ENCODE measurements at places on chromosomes 7 and 10.
A peak's percentile ranks its signal among the peaks of the same experiment; 100 is the strongest.

GRCh38 chr10:51700228-51700817, 928 bp upstream of the CSTF2T start:
- DNase-seq, result peak; percentile 19

DNA sequence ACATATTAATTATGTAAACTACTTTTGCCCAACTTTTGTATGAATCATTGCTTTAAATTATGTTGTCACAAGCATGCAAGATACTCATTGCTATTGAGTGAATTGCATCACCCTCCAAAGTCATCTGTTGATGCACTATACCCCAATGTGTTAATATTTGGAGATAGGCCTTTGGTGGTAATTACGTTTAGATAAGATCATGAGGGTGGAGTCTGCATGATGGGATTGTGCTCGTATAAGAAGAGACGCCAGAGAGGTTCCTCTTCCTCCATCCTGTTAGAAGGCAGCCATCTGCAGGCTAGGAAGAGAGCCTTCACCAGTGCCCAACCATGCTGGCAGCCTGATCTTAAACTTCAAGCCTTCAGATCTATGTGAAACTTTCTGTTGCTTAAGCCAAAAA, 95.3 kb upstream of the MAGI2 start:
- DNase-seq, result no peak

- no peak for DNase-seq
Observed at GRCh38 chr10:126264102-126265018, 123.9 kb downstream of the ADAM12 start.

- DNase-seq, result no peak
Observed at GRCh38 chr7:47097431-47097830, 484.5 kb downstream of the TNS3 start.

DNA sequence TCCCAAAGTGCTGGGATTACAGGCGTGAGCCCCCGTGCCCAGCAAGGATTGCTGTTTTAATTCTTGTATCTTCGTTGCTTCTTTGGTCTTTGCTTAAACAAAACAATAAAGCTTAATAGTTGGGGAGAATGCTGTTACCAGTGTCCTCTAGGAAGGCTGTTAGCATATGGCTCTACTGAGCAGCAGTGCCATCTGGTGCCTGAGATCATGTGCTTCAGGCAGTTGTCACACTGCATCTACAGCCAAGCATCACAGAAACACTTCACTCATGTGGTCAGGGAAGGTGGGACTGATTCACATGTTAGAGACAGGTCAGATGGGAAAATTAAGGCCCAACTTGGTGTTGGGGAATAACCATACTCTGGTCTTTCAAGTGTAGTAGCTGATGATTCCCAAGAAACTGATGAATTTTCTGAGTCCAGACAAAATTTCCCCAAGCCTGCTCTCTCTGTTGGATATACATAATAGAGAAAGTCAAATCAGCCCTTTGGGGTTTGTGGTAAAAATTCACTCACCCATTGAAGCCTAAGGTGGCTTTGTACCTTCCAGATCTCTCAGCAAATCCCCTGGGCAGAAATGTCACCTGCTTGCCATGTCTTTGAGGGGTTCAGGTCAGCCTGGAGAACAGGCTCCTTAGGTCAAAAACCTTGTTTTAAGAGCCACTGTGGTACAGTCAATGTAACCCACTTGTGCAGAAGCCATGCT, 28.4 kb downstream of the UBE2D4 start:
- DNase-seq, result peak; percentile 64

DNA sequence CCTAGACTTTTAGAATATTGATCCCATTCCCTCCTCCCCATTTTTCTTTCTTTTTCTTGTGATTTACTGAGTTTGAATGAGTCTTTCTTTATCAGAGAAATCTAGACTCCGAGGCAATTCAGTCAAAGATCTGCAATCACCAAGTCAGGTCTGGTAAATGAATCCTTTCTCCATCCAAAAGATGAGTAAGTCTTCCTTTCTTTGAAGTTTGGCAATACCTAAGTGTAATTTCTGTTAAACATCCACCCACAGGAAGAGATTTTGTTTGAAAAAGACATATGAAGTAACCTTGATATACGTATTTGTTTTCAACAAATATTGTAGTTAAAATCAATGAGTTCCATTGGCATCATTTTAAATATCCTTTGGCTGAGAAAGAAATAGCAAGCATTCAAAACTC, 58.3 kb downstream of the SLC39A12 start:
- no peak for DNase-seq

DNA sequence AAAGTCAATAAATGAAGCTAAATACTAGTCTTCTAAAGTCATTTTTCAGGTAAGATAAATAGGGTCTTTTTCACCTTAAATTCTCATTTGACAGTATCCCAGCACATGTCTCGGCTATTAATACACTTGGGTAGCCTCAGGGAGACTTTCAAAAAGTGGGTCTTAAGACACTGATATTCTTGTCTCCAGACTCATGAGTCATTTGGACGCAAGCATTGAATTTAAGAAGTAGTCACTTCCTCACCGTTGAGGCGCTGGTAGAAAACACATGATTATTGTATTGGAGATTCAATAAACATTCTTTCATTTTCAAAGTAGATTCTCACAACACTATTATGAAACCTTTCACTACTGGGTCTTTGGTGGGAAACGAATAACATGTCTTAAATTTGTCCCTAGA, 108.9 kb upstream of the SP8 start:
- no peak for DNase-seq

DNA sequence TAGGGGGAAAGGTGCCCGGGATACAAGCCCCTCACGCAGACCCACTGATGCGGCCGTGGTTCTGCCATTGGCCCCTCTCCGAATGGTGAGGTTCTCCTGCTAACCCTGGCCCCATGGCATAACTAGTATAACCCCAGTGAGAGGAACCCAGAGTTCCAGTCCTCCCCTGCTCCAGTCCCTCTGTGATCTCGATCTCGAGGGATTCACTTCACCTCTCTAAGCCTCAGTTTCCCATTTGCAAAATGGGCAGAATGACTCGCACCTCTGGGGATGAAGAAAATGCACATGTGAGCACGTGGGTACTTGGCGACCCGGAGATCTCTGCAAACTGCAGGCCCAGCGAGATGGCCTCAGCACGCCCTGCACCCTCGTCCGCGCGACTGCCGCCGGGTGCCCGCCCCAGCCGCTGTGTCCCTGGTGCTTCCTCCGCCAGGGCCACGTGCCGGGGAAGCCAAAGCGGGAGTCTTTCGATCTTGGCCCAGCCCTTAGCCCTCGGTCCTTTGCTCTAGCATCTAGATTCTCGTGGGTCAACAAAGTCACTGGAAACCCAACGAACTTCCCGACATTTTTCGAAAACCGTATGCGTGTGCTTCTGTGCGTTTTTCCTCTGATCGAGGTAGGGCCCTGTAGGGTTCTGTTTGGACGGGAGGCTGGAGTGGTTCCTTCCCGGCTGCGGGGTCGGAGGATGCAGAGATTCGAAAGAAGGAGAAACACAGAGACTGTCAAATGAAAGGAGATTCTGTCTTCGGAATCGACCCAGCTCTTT, 169.8 kb downstream of the UBE2H start:
- peak; percentile 44 for DNase-seq

DNA sequence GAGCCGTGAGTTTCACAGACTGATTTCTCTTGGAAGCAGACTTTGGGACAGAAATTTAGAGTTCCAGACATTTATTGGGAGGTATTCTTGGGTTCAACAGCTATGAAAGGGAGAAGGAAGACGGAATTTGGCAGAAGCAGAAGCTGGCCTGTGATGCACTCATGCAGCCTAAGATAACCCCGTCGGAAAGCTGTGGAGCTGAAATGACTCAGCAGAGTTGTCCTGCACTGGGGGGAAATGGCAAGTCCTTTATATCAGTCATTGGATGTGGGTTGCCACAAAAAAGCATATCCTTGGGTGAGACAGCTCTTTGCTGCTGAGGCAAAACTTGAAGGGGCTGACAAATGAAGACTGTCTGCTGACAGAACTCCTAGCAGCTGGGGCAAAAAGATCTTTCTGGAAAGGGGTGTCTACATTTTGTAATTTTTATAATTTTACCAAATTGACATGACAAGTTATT, 11.5 kb upstream of the MICU1 start:
- no peak for DNase-seq

DNA sequence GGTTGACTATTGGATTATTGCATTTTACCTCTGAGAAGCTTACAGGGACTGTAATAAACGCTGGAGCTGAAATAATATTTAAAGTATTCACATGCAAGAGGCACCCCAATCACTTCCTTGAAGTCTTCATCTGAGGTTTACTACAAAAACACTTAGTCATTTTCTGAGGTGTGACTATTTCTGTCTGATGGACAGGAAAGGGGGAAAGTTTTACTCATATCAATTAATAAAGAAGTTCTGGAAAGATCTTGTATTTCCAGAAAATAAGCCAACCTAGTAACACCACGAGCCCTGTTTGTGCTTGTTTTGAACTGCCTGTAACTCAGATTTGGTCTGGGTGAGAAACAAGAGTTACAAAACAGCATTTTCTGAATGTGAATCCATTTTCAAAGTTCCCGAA, 63.9 kb upstream of the PRKCQ start:
- DNase-seq, result no peak

DNA sequence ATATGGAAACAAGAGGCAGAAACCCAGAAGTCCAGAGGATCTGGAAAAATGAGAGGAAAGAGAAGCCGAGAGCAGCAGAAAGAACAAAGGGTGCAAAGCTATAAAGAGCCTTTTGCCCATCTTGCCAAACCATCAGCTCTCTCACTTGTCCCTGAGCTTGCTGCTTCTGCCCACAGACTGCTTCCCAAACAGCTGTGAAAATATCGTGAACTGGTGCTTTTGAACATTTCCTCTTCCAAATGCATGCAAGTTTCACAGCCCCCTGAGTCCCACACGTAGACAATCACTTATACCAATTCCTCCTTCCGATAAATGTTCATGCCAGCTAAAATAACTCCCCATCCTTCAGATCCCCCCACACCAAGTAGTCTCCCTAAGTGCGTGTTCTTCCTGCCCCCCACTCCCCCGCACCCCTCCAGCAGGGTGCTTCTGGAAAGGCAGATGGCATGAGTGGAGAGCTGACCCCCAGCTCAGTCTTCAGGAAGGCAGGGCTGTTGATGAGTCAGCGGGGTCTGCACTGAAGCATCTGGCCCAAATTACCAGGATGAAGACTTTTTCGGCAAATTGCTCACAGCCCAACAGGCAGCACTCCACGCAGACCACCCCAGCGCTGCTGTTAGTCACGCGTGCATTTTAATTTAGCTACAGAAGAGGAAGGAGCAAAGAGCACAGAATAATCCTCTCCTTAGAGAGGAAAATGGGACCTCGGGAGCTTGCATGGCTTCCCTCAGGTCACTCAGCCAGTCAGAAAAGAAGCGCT, 76.1 kb upstream of the KCNMA1 start:
- no peak for DNase-seq

GRCh38 chr10:79490400-79491142, 21.8 kb upstream of the EIF5AL1 start:
- no peak for DNase-seq

GRCh38 chr10:114683162-114683561, 25.1 kb upstream of the ABLIM1 start:
- DNase-seq, result no peak

DNA sequence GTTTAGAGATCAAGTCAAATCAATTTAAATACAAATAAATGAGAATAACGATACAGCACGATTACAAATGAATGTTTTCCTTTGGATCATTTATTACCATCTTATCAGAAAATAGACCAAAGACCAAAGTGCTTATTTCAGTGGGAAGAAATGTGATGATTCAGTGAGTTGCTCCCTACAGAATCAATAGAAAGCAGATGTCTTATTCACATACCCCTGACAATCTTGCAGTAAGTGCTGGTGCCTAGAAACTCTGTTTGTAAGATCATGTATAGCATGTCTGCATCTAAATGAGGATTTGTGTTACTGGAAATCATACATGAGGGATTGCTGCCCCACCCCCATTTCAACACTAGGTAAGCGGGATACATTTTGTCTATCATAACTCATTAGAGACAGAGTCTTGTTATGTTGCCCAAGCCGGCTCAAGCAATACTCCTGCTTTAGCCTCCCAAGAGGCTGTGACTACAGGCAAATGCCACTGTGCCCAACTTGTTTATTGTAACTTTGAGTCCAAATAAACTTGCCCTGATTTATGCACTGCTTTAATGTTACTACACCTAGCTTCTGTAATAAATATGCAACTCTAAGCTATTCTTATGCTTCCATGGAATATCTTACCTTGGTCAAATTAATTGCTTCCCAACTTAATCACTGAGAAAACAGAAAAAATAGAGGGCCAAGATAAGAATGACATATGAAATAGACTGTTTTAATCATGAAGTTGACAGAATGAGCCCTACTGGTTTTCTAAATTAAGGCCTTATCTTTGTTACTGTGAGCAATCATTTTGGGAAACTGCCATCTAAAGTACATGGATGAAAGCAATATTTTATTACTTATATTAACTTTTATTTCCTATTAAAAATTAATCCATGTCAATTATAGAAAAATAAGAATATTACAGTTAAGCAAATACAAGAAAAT, 82.5 kb downstream of the AHR start:
- DNase-seq, result no peak

GRCh38 chr10:119541459-119542356, 811 bp downstream of the RGS10 start:
- no peak for DNase-seq

GRCh38 chr10:132743925-132744490, 41.9 kb downstream of the NKX6-2 start:
- no peak for DNase-seq

GRCh38 chr10:30079408-30079807, 20.0 kb upstream of the JCAD start:
- DNase-seq, result no peak

- peak; percentile 66 for DNase-seq
Observed at GRCh38 chr10:132281915-132282666, 25.7 kb downstream of the STK32C start.

- DNase-seq, result no peak
Observed at GRCh38 chr7:159119026-159119741, 25.5 kb downstream of the VIPR2 start.

- DNase-seq, result no peak
Observed at GRCh38 chr7:84339306-84339705, 144.7 kb upstream of the SEMA3A start.

DNA sequence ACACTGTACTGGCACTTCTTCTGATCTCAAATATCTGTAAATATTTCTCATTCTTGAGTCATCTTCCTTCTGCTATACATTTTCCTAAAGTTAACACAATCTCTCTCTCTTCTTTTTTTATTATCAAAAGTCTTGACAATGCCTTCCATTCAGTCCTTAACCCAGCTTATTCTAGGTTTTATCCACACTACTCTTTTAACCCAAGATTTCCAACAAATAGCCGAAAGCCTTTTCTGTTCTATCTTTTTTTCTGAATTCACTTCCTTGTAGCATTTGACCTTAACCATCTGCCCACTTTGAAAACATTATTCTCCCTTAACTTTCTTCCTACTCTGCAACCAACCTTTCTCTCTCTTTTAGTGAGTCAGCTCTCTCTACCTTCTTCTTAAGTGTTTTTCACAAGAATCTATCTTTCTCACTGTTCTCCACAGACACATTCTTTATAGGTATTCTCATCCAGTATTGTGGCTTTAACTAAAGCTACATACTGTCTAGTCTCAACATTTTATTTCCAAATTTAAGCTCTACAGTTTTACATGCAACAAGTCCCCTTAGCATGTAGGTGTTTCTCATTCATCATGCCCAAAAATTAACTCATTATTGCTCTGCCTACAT, 915.6 kb downstream of the KCNMA1 start:
- DNase-seq, result no peak

GRCh38 chr10:107856047-107856315, 691.5 kb upstream of the SORCS1 start:
- DNase-seq, result no peak

All from neural progenitor cell (in vitro differentiated cells).